Activated naive CD4-positive, alpha-beta T cell treated with anti-CD3 and anti-CD28 coated beads for 36 hours (primary cell): ENCODE measurements at places on chromosomes 12 and 14. TPM values are rescaled to one million over a fixed set of nuclear protein-coding genes. Genes with fewer than 3 reads are reported as not detected.

DNA sequence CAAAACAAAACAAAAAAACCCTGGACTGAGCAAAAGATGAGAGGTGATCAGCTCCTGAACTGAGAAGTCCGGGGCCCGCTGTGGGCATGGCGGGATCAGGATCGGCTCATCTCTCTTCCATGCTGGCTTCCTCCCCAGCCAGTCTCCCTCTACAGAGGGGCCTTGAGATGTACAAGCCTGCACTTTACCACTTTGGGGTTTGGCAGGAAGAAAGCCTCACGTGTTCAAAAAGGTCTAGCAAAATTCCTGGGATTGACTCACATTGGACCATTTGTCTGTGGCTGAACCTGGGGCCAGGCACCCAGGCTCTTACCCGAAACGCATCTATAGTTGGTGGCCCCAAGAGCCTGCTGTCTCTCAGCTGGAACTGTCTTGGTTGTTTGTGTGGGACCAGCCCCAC, 89.0 kb downstream of the SLC24A4 start:
- H3K27ac ChIP-seq: no peak overlapping the region
- no peaks in the 10 kb centered on the region for H3K4me1 ChIP-seq
- no peak for DNase-seq
- no peaks in the 10 kb centered on the region for H3K27me3 ChIP-seq

DNA sequence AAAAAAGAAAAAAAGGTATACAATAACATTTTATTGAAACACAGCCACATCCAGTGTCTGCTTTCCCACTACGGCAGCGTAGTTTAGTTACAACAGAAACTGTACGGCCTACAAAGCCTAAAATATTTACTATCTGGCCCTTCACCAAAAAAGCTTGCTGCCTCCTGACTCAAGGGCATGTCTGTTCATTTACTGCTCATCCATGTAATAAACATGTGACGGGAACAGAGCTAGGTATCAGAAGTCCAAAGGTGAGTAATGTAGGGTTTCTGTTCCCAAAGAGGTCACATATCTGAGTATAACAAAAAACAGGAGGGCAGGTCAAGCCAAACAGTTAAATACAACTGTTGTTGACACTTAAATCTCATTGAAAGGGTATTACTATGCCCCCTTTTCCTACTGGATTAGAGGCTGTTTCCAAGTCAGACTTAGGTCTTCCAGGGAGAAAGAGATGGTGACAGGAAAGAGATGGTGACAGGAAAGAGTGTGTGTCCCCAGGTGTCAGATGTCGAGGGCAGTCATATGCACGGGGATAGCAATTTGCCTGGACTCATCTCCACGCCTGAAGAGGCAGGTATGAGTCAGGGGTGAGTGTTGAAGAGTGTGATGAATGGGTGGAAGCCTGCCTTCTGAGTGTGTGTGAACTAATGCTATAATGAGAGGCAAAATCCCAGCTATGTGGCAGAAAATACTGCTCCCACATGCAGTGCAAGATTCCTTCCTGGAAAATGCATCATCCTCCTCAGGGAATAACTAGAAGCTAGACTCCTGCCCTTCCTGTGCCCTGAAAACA, 77.7 kb downstream of the MAP3K9 start:
- no peaks in the 10 kb centered on the region for H3K27me3 ChIP-seq
- peaks cover 9% of the 10 kb centered on the region for H3K36me3 ChIP-seq
- no peak overlapping the region for H3K27ac ChIP-seq
- no peak overlapping the region for H3K4me3 ChIP-seq
- no peaks in the 10 kb centered on the region for H3K4me1 ChIP-seq

- no peak overlapping the region for H3K27ac ChIP-seq
- no peak for DNase-seq
- no peaks in the 10 kb centered on the region for H3K27me3 ChIP-seq
Measured at GRCh38 chr14:100045642-100046344, 19.4 kb upstream of the EVL start.

DNA sequence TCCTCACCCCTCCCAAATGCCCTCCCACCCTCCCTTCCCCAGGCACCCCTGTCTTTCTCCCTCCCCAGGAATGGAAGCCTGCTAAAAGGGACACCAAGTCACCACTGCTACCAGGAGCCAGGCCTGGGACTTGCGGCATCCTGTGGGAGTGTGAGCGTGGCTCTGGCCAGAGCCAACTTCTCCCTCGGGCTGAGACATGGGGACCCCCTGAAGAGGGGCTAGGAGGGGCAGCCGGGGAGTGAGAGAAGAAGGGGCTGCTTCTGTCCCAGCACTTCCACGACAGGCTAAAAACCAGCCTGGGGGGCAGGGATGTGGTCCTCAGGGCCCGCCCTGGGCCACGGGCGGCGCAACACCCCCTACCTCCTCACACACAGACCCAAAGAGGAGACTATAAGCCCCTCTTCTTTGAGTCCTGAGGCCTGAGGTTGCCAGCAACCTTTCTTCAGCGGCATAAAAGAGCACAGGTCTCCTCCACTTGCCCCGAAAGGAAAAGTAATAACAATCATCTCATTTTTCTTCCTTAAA, 278.9 kb downstream of the DPF3 start:
- no peaks in the 10 kb centered on the region for H3K36me3 ChIP-seq
- no peak overlapping the region for H3K27ac ChIP-seq
- no peaks in the 10 kb centered on the region for H3K27me3 ChIP-seq
- H3K4me1 ChIP-seq: no peaks in the 10 kb centered on the region
- DNase-seq: no peak

- peaks cover 37% of the 10 kb centered on the region for H3K4me1 ChIP-seq
- peak; percentile 68 for DNase-seq
- peaks cover 4% of the 10 kb centered on the region for H3K36me3 ChIP-seq
- H3K27ac ChIP-seq: peak within 1 kb of the TSS; percentile 46
Measured at GRCh38 chr14:64465191-64465822, at the start of gene AKAP5. AKAP5 (plus strand) TSS chr14:64465499; CDS start chr14:64468395, 2,896 bp downstream.

- H3K4me3 ChIP-seq: no peak overlapping the region
- H3K4me1 ChIP-seq: no peaks in the 10 kb centered on the region
- no peak overlapping the region for H3K27ac ChIP-seq
- DNase-seq: no peak
Measured at GRCh38 chr12:79983986-79984620, 49.2 kb upstream of the PPP1R12A start.

GRCh38 chr14:31127690-31128089, 79.9 kb downstream of the HECTD1 start:
- no peaks in the 10 kb centered on the region for H3K27me3 ChIP-seq
- no peak overlapping the region for H3K4me3 ChIP-seq
- DNase-seq: peak; percentile 10
- H3K36me3 ChIP-seq: peaks cover 40% of the 10 kb centered on the region

DNA sequence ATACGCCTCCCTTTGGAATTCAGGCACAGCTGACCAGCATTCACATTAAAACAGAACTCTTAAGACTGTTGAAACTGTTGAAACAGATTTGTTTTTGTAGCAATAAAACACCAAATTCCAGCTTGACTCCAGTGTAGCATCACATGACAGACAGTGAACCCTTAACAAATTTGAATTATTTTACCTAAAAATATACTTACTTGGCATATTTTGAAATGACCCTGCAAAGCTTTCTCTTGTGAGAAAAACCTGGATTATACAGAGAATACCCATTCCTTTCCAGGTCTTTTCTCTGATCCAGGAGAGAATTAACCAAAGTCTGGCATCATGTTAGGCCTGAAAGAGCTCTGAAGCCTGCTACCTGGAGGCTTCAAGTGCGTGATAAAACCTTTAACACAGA, 410.3 kb downstream of the FOXG1 start:
- DNase-seq: no peak
- no peaks in the 10 kb centered on the region for H3K4me1 ChIP-seq
- H3K27ac ChIP-seq: no peak overlapping the region
- H3K27me3 ChIP-seq: no peaks in the 10 kb centered on the region
- no peak overlapping the region for H3K4me3 ChIP-seq

- H3K36me3 ChIP-seq: no peaks in the 10 kb centered on the region
- peaks cover 6% of the 10 kb centered on the region for H3K4me1 ChIP-seq
- peaks cover 4% of the 10 kb centered on the region for H3K27me3 ChIP-seq
Measured at GRCh38 chr12:71973687-71974086, 35.0 kb downstream of the TPH2 start.

- no peak for DNase-seq
- no peak overlapping the region for H3K27ac ChIP-seq
- H3K4me3 ChIP-seq: no peak overlapping the region
- peaks cover 2% of the 10 kb centered on the region for H3K4me1 ChIP-seq
- H3K36me3 ChIP-seq: no peaks in the 10 kb centered on the region
- peaks cover 31% of the 10 kb centered on the region for H3K27me3 ChIP-seq
Measured at GRCh38 chr12:104003596-104003995, 37.9 kb downstream of the TDG start.

The BATF gene
- 179 TPM for total RNA-seq

The ZFYVE21 gene
- total RNA-seq: 9.1 TPM

The PITPNM2 gene
- total RNA-seq: 15.4 TPM

The LRFN5 gene
- total RNA-seq: not detected
